Activated T-cell treated with anti-CD3 and anti-CD28 coated beads for 4 hours (primary cell): ENCODE measurements at places on chromosomes 7 and 10.

- DNase-seq = no peak
These were observed 45.2 kb upstream of the EXOC4 start for GRCh38 chr7:133207687-133208086.

DNA sequence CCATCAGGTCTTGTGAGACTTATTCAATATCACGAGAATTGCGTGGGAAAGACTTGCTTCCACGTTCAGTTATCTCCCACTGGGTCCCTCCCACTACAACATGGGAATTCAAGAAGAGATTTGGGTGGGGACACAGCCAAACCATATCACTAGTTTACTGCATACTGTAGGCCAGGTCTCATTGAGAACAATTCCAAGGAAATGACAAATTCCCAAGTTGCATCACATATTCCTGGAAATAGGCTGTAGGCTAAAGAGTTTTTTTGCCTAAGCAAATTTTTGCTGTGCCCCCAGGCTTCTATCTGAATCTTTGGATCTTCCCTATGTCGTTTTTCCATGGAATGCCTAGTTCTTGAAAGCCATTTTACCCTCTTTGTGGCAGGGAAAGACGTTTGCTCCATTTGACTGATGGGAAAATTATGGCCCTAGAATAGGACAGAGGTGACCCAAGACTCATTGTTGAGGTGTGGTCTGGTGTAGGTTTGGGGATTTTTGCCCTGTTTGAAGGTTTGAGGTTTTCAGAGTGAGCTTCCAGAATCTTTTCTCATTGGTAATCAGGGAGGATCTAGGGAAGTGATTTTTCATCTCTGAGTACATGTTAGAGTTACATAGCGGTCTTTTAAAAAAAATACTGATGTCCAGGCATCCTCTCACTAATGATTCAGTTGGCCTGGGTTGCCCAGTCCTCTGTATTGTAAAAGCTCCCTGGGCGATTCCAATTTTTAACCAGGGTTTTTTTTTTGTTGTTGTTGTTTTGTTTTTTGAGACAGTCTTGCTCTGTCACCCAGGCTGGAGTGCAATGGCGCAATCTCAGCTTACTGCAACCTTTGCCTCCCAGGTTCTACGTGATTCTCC is 44.4 kb downstream of the TACR2 start:
- no peak for DNase-seq

GRCh38 chr7:155512246-155512887 is 34.0 kb downstream of the CNPY1 start:
- DNase-seq = no peak

DNA sequence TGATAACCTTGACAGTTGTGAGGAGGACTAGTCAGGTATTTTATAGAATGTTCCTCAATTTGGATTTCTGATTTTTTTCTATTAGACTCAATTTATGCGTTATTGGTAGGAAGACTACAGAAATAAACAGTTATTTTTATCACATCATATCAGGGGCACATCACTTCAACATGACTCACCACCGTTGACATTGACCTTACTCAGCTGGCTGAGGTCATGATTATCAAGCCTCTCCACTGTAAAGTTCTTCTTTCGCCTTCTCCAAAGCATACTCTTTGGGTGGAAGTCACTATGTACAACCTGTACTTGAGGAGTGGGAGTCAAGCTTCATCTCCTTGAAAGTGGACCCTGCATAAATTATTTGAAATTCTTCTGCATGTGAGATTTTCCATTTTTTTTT is 194.3 kb upstream of the IGFBP3 start:
- no peak for DNase-seq

DNA sequence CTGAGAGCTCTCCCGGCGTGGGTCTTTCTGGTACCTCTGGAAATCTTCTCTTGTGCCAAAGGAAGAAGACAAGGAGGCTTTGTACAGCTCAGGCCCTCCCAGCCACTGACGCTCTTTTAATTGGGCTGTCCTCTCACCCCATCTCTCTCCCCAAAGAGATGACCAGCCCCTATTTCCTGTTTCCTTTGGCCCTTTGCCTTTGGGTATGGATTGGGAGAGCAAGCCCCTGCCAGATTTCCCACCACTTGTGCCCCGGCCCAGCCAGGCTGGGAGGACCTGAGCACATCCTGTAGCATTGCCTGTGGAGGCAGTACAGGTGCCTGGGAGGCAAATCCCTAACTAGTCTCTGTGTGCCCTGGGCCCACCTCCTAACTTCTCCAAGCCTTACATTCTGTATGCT is 5.7 kb upstream of the PLAC9 start:
- DNase-seq = no peak

DNA sequence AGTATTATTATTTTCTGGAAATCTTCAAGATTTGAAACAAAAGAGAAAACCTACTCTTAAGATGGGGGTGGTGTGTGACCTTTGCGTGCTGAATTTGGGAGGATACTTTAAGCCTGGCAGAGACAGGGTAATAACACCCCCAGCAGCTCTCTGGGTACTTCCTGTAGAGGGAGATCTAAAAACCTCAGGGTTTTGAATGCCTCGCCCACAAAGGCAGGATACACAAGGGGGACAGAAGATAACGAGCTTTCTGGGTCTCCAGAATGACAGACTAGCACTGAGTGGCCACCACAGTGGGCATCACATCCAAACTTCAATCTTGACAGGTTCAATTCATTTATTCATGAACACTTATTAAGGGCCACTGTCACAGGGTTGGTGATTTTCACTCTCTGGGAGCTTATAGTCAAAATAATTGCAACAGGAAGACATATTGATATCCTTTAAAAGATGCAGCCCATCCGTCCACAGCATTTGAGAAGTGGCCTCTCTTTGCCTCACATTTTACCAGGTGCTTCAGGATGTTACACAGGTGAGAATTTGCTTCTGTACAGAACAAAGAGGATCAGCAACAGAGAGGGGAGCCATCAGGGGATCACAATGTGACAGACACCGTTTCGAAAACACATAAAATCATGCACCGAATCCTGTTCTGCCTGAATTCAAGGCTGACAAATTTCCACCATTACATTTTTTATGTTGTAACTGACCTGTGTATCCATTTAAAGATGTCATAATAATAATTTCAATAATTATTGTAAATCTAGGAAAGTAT is 14.3 kb downstream of the CPA1 start:
- no peak for DNase-seq

GRCh38 chr7:33739286-33739685 is 166.1 kb upstream of the BMPER start:
- no peak for DNase-seq

DNA sequence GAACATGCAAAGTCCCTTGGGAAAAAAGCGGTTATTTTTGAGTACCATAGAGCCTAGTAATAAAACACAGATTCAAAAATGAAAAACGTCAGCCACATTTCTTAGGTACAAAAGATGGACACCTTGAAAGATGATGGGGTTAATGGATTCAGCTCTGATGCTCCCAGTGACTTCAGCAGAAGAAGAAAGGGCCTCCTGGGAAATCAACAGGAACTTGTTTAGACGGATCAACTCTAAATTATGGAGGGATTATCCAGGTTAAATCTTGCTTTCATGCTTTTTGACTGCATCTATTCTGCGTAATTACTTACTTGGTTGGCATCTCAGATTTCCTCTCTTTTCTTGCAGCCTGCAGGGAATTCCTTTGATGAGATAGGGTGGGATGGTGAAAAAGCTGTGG is 82.5 kb downstream of the TMEM178B start:
- no peak for DNase-seq

- DNase-seq = no peak
These were observed 185.9 kb upstream of the AGR3 start for GRCh38 chr7:17067691-17068090.

DNA sequence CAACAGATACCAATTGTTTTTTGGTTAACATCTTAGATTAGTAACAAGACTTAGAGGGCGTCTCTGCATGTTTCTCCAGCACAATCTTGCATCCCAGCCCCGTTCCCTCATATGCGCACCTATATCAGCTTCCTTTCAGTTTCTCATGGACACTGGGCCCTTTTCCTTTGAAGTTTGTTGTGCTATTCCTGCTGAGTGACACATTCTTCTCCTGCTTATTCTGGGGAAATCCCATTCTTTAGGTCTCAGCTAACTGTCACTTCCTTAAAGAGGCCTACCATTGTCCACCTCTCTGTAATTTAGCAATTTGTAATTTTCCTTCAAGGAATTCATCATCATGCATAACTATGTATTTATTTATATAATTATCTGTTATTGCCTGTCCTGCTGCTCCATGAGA is 110.3 kb upstream of the STEAP1B start:
- DNase-seq = no peak

DNA sequence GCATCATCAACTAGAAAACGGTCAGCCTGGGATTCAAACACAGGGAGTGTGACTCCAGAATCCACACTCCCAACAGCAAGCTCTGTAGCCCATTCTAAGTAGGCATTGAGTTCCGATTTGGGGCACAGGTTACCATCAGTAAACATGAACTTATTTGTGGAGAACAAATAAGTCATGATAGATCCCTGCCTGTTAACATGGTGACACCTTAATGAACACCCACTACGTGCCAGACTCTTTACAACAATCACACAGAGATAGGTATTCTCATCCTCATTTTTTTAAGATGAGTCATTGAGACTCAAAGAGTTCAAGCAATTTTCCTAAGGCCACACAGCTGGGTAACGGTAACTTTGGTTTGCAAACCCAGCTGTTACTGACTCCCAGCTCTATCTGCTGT is 91.5 kb downstream of the LYZL2 start:
- DNase-seq = no peak

GRCh38 chr10:119285495-119286267 is 78.3 kb downstream of the GRK5 start:
- no peak for DNase-seq

DNA sequence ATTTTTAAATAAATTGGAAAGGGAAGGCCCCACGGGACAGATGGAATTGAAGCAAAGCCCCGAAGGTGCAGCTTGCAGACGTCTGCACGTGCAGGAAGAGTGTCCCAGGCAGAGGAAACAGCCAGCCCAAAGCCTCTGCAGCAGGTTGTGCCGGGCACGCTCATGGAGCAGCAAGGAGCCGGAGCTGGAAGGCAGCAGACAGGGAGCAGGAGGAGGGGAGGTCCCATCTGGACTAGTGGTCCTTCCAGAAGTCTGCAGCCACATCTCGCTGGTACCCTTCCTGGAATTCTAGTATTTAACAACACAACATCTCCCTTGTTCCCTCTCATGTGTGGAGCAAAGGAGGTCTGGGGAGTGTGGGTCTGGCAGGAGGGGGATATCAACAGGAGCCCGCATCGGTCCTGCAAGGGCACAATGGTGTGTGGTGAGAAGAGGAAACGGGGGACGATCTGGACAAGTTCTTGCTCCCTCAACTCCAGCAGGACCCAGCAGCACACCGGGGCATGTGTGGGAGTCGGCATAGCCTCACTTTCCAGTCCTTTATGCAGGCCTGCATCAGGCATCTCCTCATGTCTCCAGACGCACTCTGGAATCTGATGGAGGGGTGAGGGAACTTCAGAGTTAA is 169.3 kb downstream of the GRID1 start:
- DNase-seq = no peak

DNA sequence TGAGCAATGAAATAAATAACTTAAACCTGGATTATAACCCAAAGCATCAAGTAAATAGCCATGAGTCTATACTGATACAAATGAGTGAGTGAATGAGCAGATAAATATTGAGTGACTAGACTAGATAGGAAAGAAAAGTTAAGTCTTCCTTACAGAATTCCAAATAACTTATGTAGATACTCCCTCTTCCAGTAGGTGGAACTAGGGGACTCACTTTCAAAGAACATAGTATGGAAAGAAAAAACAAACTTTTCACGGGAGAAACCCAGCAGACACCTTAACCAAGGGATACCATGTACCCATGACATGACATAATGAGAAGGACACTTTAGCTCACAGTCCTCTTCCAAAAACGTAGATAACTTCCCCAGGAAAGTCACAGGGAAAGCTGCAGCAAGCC is 32.2 kb downstream of the CSGALNACT2 start:
- DNase-seq = no peak

- no peak for DNase-seq
These were observed 333.0 kb downstream of the SFMBT2 start for GRCh38 chr10:7077880-7078279.

GRCh38 chr7:55898287-55898686 is 11.0 kb downstream of the ZNF713 start:
- DNase-seq = no peak

DNA sequence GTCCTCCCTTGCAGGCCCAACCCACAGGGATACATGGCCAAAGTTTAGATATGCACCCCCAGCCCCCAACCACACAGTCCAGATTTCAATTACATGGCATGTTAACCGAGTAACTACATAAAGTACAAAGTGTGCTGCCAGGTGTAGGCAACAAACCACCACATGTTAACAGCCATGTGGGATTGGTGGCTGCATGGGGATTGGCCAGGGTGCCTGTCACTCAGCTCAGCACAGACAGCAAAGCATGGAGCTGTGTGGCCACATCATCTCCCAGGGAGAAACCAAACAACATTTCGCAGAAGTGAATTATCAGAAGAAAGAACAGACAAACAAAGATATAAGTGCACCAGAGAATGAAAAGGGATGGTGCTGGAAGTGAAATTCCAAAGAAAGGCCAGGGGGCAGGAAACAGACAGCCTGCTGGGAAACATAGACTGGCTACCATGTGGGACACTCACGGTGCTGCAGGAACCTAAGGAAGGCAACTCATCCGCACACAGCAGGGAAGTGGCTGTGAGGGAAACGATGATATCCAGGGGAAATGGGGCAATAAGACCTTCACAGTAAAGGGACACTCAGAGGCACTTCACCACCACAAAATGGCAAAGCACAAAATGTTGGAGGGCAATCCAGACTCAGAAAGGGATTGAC is 171.2 kb downstream of the PTPRN2 start:
- DNase-seq = no peak

DNA sequence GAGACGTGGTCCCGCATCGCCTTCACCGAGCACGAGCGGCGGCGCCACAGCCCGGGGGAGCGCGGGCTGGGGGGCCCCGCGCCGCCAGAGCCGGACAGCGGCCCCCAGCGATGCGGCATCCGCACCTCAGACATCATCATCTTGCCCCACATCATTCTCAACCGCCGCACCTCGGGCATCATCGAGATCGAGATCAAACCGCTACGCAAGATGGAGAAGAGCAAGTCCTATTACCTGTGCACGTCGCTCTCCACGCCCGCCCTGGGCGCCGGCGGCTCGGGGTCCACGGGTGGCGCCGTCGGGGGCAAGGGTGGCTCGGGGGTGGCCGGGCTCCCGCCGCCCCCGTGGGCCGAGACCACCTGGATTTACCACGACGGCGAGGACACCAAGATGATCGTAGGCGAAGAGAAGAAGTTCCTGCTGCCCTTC is 737 bp downstream of the CNNM2 start:
- no peak for DNase-seq

DNA sequence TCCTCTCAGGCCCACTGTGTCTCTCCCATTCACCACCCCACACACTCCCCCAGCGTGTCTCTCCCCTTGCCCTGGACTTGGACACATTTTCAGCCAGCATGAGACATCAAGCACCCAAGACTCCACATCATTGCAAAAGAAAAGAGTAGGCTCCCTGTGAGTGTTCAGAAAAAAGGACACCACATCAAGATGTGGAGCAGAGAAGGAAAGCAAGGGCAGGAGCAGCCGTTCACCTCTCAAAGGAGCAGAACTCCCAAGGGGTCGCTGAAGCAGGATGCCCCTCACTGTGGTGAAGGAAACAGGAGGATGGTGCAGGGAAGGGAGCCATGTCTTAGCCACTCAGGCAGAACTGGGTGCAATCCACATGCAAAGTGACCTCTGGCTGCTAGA is 89.9 kb upstream of the MACROH2A2 start:
- no peak for DNase-seq

- no peak for DNase-seq
These were observed 13.2 kb downstream of the WAC start for GRCh38 chr10:28545967-28546644.

GRCh38 chr10:876438-876837 is 55.1 kb downstream of the LARP4B start:
- DNase-seq = no peak

- no peak for DNase-seq
These were observed 19.4 kb downstream of the AKR1C2 start for GRCh38 chr10:4984223-4984622.
